ENCODE measurements at places on chromosomes 6 and 20. TPM values are rescaled to one million over a fixed set of nuclear protein-coding genes. Genes with fewer than 3 reads are reported as not detected.

The TREML2 gene
- not detected for total RNA-seq

The OR2H1 gene
- total RNA-seq: not detected

The KCNQ5 gene
- 0.18 TPM for total RNA-seq

The LINC00237 gene
- total RNA-seq: 3.7 TPM

The SLC13A3 gene
- 6.9 TPM for total RNA-seq

The THEMIS gene
- not detected for total RNA-seq

The NSFL1C gene
- total RNA-seq: 24.2 TPM

The POM121L2 gene
- total RNA-seq: not detected

The IL17F gene
- not detected for total RNA-seq

The POU3F2 gene
- not detected for total RNA-seq

DNA sequence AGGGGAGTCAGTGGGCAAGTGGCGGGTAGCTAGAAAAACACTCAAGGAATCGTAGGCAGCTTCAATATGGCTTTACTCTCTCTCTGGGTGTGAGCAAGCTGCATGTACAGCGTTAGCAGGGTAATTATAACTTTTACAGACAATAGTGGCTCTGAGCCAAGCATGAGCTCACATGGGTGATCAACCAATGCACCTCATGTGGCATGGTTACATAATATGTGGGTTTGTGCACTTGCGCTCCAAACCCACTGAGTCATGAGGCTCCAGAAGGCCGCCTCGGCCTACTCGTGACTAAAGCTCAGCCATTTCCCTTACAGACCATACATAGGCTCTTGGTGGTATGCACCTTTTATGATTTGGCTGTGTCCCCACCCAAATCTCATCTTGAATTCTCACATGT is 78.4 kb upstream of the FBXL4 start:
- DNase-seq: no peak

- no peak for DNase-seq
Observed at GRCh38 chr6:89098461-89098860, 17.9 kb downstream of the PNRC1 start.

- DNase-seq: no peak
Observed at GRCh38 chr20:44691424-44692423, 23.4 kb upstream of the CCN5 start.

- no peak for DNase-seq
Observed at GRCh38 chr6:157200611-157201010, 122.7 kb downstream of the TMEM242 start.

GRCh38 chr6:8780653-8781052 is 345.3 kb upstream of the SLC35B3 start:
- no peak for DNase-seq

GRCh38 chr6:151014404-151015100 is 149.1 kb downstream of the MTHFD1L start:
- DNase-seq: peak; percentile 81

- no peak for DNase-seq
Observed at GRCh38 chr6:45072673-45073072, 255.5 kb upstream of the RUNX2 start.

GRCh38 chr6:160027931-160028330 is 59.0 kb downstream of the IGF2R start:
- no peak for DNase-seq

- DNase-seq: peak; percentile 89
Observed at GRCh38 chr20:58891718-58892140, 39.2 kb downstream of the GNAS start.

GRCh38 chr6:158958504-158959386 is 41.3 kb downstream of the RSPH3 start:
- DNase-seq: no peak

GRCh38 chr6:34179106-34179720 is 33.3 kb upstream of the GRM4 start:
- peak; percentile 70 for DNase-seq

- no peak for DNase-seq
Observed at GRCh38 chr6:68086199-68086598, 548.9 kb upstream of the ADGRB3 start.

- DNase-seq: peak; percentile 40
Observed at GRCh38 chr20:35271073-35271882, 6.6 kb downstream of the MMP24OS start.

DNA sequence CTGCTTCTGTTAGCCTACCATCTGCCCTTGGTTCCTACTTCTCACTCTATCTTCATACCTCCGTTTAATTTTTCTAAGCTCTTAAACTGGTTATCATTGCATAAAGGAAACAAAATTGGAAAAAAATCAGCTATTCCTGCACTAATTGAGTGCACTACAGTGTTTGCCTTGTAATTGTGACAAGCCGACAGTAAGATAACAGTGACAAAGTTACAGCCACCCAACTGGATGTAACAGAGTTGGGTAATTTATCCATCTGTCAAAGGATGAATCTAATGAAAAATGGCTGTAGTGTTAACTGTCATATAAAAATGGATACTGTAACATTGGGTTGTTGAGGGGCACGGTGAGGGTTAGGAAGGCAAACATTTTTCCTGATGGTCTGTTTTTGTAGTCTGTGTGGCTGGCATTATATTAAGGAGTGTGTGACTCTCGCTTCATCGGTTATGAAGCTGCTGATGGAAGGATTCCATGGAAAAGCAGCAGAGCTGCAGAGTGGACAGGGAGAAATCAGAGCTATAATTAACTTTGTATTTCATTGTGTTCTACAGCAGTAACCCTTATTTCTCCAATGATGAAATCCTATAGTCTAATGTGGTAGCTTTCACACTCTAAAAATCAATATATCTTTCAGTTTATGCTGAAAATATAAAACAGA is 12.7 kb downstream of the PBOV1 start:
- no peak for DNase-seq

DNA sequence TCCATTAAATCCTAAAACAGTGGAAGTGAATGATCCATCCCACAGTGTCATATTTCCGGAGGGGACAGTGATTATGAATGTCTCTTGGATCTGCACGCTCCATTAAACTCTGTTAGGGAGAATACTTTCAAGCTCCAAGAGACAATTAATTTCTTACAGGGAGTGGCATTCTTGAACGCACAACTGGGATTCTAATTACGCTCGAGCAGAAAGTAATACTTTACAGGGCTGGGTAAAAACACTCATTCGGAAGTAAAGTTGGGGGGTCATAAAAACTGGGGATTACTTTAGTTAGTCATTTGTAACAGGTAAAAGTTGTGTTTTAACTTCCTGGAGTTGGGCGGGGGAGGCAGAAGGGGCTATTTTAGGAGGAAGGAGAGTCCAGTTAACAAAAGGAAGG is 151.8 kb downstream of the ZFP64 start:
- no peak for DNase-seq

DNA sequence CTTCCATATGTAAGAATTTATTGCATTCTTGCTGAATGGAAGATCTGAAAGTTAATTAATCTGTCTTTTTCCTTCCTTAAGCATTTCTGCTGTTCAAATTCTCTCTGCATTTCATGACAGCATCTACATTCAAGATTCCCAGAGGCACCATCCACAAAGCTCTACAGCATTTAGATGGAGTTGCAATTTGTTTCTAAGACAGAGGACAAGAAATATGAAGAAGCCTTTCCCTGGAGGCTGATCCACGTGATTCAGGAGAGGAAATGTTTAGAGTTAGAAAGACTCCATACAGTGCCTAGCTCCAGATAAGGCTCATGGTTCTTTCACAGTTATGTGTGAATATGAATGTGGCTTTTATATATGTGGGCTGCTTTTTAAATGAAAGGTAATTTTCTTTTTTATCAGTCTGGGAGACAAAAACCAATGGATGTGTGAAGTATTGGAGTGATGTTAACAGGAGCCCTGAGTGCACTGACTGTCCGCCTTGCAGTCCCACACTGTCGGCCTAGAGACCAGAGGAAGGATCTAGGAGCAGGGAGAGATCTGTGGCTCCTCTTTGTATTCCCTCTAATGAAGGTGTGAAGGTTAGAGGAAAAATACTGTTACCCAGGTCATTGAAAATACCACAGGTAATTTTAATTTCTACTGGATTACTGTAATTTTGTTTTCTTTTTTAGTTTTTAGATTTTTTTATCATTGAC is 686.6 kb upstream of the GJE1 start:
- no peak for DNase-seq

DNA sequence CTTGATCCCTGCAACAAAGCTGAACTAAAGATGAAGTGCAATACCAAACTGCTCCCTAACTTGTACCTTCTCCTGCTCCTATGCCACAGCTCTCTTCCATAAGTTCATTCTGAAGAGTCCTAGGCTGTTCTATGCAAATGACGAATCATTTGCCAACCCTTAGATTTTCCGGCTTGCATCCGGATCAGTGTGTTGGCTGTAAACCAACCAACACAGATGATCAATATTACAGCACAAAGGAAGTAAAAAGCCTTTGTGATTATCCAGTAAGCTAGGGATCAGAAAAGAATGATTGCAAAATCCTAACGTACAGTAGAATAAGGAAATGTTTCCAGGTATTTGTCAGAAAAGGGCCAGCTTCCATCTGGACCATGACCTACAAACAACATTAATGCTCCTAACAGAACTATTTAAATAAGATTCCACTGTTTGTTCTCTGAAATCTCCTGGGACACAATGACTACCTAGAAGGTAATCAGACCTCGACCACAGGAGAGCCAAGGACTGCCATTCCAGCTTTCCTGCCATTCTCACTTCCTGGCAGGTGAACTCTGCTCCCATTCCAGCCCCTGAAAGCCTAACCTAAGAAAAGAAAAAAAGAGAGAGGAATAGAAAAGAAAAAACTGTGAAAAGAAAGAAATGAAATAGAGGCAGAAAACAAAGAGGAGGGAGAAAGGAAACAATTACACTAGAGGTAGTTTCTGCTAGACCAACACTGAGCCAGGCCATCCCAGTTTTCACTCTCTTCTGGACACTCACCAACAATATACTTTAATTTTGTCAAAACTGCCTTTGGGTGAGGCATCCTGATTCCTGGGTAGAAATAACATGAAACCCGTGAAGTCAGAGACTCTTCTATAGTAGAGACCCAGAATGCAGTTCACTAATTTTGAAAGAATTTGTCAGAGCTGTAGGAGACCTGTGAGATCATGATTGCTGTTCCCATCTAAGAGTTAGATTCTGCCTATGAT is 19.7 kb downstream of the GMDS start:
- DNase-seq: no peak

GRCh38 chr20:45342855-45343531 is 5.2 kb downstream of the SDC4 start:
- DNase-seq: no peak

DNA sequence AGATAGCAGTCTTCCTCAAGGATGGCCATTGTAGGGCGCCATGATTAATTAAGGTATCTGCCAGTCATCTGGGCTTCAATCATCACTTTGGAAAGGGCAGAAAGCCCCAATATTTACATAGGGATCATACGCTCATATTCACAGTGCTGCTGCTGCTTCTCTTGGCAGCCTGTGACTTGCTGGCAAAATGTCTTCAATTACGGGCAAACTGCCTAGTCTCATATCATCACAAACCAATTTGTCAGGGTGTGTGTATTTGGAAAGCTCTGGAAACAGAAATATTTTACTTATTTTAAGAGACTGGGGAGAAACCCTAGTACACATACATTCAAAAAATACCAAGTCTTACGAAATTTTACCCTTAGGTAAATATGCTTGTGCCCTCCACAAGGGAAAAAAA is 77.6 kb downstream of the SAMD5 start:
- DNase-seq: no peak

- DNase-seq: no peak
Observed at GRCh38 chr6:28240471-28240870, 11.6 kb downstream of the ZKSCAN4 start.

DNA sequence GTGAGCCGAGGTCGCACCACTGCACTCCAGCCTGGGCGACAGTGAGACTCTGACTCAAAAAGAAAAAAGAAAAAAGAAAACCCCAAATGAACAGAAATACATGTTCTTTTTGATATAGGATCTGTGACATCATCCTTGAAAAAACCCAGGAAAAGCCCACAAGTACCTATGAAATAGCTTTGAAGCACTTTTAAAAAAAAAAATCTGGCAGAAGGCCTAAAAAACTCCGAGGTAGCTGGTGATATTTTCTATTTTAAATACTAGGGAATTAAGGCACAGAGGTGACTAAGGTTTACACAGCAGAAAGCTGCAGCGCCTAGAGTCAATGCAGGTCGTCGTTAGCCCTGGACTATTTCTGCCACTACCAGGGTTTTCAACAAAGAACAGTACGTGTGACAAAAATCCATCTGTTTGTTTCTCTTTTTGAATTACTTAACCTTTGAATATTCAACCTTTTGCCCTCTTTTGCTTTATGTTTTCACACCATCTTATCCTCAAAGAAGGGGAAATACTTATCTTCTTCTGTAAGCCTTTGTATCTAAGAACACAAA is 39.4 kb upstream of the EEF1A1 start:
- DNase-seq: no peak

DNA sequence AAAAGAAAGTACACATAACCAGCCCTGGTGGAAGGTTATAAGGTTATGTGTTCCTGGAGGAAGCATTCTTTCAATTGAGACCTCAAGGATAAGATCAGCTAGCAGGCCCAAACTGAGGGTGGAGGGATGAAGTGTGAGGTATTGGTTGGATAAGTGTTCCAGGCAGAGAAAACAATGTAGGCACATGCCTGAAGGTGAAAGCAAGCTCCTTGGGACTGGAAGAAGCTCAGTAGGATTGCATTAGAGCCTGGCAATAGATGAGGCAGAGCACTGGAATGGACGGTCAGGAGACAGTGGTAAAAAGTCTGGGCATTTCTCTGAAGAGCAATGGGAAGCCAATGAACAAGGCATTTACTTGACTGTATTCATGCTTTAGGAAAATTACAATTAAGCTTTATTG is 89.9 kb upstream of the SHLD1 start:
- DNase-seq: no peak

DNA sequence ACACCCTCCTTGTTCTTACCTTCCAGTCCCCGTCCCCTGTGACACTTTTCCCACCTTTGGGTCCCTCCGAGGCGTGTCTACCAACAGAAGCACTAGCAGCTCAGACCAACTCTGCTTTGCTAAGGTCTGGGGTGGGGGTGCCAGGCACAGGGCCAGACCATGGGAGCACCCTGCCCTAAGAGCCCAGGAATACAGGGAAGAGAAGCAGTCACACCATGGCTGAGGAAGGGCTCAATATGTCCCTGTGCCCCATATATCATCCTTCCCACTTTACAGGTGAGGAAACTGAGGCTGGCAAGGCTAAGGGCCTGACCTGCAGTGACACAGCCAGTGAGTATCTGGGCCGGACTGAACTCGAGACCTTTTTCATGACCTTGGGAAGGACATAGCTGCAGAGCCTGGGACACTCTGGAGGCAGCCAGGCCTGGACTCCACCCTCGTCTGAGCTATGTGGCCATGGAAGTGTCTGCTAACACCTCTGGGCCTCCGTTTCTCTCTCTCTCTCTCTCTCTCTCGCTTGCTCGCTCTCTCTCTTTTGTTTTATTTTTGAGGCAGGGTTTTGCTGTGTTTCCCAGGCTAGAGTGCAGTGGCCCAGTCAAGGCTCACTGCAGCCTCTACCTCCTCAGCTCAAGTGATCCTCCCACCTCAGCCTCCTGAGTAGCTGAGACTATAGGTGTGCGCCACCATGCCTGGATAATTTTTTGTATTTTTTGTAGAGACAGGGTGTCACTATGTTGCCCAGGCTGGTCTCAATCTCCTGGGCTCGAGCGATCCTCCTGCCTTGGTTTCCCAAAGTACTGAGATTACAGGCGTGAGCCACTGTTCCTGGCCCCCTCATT is 156.7 kb downstream of the GRM4 start:
- DNase-seq: no peak

All from H7 (cell line).